ENCODE measurements at places on chromosomes 4 and X. TPM values are rescaled to one million over a fixed set of nuclear protein-coding genes. Genes with fewer than 3 reads are reported as not detected.

The RIPPLY1 gene
- total RNA-seq: not detected

The ZDHHC15 gene
- 9.4 TPM for total RNA-seq

The CENPVL1 gene
- total RNA-seq: not detected

The CTAG2 gene
- total RNA-seq: not detected

The UBE2K gene
- total RNA-seq: 96.7 TPM

The RTL5 gene
- total RNA-seq: 18.2 TPM

The ASB12 gene
- total RNA-seq: 0.32 TPM

The SPANXN5 gene
- not detected for total RNA-seq

The SYNPO2 gene
- total RNA-seq: 2.9 TPM

The NFKB1 gene
- total RNA-seq: 3.2 TPM
